Activated T-cell treated with anti-CD3 and anti-CD28 coated beads, Interleukin-2, amount 50 U/mL, for 4 hours (primary cell): ENCODE measurements at places on chromosomes 3 and 15.

- no peak for DNase-seq
Observed at GRCh38 chr3:126389112-126389793, 5.5 kb upstream of the CFAP100 start.

- no peak for DNase-seq
Observed at GRCh38 chr15:80476036-80476435, 71.9 kb downstream of the ARNT2 start.

- no peak for DNase-seq
Observed at GRCh38 chr15:80415358-80415670, 11.1 kb downstream of the ARNT2 start.

DNA sequence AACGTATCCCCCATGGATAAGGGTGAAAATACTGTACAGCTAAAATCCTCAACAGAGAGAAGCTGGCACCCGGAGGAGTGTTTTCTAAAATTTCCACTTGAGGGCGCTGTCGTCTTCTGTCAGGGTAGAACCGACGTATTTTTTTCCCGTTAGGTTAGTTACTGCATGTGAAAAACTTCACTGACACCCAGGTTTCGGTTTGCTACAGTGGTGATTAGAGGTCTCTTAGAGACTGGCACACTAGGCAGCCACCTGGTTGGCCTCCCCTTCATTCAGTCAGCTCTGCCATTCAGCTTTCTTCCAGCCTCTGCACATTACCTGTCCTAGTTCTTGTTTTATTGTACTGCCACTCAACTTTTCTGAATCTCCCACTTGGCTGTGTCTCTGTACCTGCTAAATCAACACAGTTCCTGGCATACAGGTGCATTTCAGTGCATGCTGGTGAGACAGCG is 18.4 kb downstream of the CCK start:
- DNase-seq: peak; percentile 58

DNA sequence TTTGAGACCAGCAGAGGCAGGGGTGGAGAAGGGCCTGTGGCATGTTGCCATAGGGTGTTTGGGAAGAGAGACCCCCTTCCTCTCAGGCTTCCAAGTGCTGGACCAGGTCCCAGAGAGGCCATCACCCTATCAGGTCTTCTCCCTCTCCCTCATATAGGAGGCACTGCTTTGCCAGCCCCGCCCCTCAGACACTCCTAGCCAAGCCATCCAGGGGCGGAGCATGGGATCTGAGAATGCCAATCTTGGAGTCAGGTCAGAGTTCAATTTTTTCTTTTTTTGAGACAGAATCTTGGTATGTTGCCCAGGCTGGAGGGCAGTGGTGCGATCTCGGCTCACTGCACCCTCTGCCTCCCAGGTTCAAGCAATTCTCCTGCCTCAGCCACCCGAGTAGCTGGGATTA is 32.7 kb downstream of the CRABP1 start:
- no peak for DNase-seq

DNA sequence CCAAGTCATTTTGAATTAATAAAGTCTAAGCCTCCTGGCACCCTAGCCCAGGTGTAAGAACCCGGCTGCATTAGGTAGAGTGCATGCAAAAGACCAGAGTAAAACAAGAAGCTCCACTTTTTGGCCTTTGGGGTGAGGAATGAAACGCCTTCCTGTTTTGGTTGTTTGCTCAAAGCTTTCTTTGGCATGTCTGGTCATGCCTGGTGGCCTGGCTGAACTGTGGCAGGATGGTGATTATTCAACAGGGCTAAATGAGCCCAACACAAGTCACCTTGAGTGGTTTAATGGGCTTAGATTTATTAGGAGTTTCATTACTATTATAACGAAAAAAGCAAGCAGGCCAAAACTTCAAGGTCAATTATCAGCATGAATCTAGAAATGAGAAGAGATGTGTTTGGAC is 40.9 kb upstream of the LDHAL6B start:
- no peak for DNase-seq

GRCh38 chr15:62212741-62213140 is 47.7 kb upstream of the C2CD4B start:
- DNase-seq: no peak

- DNase-seq: no peak
Observed at GRCh38 chr3:43331381-43331780, 45.0 kb downstream of the SNRK start.

GRCh38 chr3:11908981-11909698 is 62.5 kb upstream of the TAMM41 start:
- DNase-seq: no peak

- DNase-seq: no peak
Observed at GRCh38 chr3:13095408-13095937, 22.2 kb upstream of the IQSEC1 start.

DNA sequence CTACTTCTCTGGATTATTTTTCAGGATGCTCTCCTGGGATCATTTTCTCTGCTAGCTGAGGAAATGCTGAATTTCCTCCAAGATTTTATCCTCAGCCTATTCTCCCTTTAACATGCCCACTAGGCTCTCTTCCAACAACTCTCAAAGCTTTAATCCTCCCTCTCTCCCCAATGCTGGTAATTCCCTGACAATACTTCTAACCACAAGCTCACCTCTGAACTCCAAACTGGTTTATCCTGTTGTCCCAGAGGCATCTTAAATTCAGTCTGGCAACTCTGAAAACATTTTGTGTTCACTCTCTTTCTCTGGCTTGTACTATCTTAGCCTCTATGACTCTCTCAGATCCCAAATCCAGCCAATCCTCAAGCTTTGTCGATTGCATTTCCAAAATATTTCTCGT is 490.3 kb downstream of the MECOM start:
- DNase-seq: no peak

DNA sequence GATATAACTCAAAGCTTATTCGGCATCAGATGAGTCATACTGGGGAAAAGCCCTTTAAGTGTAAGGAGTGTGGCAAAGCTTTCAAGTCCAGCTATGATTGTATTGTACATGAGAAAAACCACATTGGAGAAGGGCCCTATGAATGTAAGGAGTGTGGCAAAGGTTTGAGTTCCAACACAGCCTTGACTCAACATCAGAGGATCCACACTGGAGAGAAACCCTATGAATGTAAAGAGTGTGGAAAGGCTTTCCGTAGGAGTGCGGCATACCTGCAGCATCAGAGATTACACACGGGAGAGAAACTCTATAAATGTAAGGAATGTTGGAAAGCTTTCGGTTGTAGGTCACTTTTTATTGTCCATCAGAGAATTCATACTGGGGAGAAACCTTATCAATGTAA is 7.5 kb downstream of the ZNF621 start:
- no peak for DNase-seq

DNA sequence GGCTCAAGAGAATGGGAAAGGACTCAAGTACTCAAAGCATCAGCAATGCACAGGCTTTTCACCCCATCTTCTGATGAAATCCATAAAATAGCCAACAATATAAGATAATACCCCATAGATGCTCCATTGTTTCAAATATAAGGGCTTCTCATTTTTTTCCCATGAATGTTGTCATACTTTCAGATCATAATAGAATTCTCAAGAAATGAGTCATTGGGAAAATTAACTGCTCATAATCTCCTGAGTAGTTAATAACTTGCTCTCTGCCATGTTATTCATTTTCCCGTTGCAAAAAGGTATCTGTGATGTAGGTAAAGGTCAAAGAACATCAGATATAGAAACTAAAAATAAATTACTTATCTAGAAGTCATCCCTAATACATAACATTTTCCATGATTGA is 121.9 kb downstream of the NSUN3 start:
- no peak for DNase-seq

GRCh38 chr15:99385865-99386264 is 134.6 kb downstream of the LRRC28 start:
- DNase-seq: no peak

GRCh38 chr15:74315626-74316025 is 51.8 kb downstream of the CYP11A1 start:
- DNase-seq: no peak

- DNase-seq: peak; percentile 54
Observed at GRCh38 chr3:18556503-18557135, 131.5 kb upstream of the SATB1 start.

- DNase-seq: no peak
Observed at GRCh38 chr3:54888162-54888561, 39.7 kb downstream of the LRTM1 start.

- DNase-seq: no peak
Observed at GRCh38 chr3:149466192-149466591, 8.3 kb upstream of the TM4SF4 start.
